ENCODE measurements at places on chromosomes 5 and 9.

GRCh38 chr9:29069376-29069775, 1496.1 kb upstream of the C9orf72 start:
- DNase-seq: no peak

GRCh38 chr5:107605596-107606125, 65.1 kb downstream of the EFNA5 start:
- no peak for DNase-seq

DNA sequence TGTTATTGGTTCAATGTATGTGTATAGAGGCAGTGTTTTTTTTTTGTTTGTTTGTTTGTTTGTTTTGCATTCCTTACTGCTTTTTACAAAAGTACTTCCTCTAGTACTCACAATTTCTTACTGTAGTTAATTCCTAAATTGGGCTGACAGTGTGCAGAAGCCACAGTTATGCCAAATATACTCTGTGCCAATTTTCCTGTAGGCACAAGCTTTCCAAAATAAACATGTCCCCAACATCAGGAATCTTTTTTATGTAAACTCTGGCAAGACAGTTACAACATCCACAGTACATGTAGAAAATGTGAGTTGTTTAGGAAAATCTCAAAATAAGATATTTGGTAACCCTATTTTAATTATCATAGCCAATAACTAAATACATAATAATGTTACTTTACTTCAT, 161.6 kb upstream of the TSLP start:
- DNase-seq: no peak

- no peak for DNase-seq
Observed at GRCh38 chr9:134930398-134930797, 12.7 kb upstream of the FCN1 start.

DNA sequence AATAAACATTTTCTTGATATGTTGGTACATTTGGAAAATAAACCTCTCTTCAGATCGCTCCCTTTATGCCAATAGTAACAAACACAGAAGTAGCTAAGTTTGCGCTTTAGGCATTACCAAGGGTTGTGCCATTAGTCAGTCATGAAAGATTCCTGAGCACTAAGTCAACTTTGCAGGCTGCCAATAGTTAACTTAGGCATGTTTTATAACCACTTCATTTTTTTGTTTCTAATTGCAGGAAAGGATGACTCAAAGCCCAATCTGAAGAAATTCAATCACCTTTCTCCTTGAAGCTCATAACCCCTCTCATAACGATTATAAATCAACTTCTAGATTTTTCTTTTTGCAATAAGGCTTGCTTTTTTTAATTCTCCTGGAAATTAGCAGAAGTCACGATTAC, 517.0 kb downstream of the AGTPBP1 start:
- no peak for DNase-seq

DNA sequence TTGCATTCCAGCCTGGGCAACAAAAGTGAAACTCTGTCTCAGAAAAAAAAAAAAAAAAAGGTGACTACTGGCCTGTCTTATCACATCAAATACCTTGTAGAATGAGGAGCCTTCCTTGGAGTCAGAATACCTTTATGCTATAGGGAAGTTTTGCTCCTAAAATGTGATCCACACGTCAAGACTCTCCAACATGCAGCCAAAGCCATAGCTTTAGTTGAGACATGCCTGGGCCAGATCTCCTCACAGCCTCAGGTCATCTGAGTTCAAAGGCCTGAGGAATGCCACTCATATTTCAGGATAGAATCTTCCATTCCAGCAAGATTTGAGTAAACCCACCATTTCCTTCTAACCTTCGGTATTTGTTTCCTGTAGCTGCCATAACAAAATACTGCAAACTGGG, 13.7 kb upstream of the SOWAHA start:
- no peak for DNase-seq

DNA sequence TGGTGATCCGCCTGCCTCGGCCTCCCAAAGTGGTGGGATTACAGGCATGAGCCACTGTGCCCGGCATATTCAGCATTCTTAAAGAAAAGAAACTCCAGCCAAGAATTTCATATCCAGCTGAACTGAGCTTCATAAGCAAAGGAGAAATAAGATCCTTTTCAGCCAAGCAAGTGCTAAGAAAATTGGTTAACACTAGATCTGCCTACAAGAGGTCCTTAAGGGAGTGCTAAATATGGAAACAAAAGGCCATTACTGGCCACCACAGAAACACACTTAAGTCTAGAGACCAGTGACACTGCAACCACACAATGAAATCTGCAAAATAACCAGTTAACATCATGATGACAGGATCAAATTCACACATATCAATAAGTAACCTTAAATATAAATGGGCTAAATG, 331.5 kb downstream of the MAN2A1 start:
- no peak for DNase-seq

All from NCI-H2029 treated with DMSO at 0.1 percent for 48 hours (cell line).